ENCODE measurements at places on chromosomes 3 and 15.

DNA sequence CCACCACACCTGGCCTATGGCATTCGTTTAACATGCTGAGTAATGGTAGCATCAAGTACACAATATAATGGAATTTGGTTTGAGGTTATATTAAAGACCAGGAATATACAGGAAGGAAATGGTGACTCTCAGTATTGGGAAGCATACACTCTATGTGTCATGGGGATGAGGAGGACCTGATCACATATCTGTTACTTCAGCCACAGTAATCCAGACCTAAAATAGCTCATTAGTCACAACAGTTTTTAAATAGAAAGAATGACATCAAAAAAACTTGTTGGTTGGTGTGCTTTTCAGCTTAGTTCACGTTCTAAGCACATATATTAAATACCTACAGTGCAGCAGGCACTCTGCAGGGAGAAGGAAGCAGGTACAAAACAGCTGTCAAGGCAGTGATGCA, 52.5 kb upstream of the ATP2C1 start:
- DNase-seq: no peak

GRCh38 chr15:66580643-66581042, 14.8 kb upstream of the LCTL start:
- DNase-seq: peak; percentile 71

- DNase-seq: peak; percentile 72
Measured at GRCh38 chr3:108477511-108478147, 32.8 kb downstream of the MYH15 start.

- DNase-seq: no peak
Measured at GRCh38 chr15:86906376-86906775, 826.7 kb downstream of the AGBL1 start.

- DNase-seq: no peak
Measured at GRCh38 chr3:104257486-104257885, 1109.2 kb upstream of the ALCAM start.

GRCh38 chr3:116140100-116140689, 305.1 kb downstream of the LSAMP start:
- peak; percentile 20 for DNase-seq

DNA sequence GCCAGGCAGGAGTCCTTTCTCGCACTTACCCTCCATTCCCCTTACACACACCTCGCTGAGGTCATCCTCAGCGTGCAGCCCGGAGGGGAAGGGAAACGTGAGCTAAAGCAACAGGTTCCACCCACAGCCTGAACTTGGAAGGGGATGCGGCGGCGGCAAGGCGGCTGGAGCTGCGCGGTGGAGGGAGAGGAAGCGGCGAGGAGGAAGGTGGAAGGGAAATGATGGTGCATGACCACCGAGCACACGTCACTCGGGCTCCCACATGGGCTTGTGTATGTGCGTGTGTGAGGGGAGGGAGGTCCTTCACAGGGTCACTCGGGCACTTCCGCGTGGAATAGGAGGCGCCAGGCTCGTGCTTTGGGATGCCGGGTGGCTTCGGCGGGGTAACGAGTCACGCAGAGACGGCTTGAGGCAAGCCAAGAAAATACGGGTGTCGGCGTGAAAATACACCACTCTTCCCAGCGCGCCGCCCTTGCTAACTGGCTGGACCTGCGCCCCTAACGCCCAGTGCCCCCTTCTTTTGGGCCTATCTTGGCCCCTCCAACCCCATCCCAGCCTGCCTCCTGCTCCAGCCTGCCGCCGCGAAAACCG, 225.5 kb upstream of the IL12A start:
- DNase-seq: no peak

GRCh38 chr3:149657321-149657925, 402 bp downstream of the WWTR1 start:
- DNase-seq: peak; percentile 21

- no peak for DNase-seq
Measured at GRCh38 chr15:58489289-58490085, 57.7 kb downstream of the LIPC start.
